ENCODE measurements at places on chromosomes 1 and 21.

GRCh38 chr1:159707472-159708260 lies 6.7 kb downstream of the CRP start:
- DNase-seq = no peak

DNA sequence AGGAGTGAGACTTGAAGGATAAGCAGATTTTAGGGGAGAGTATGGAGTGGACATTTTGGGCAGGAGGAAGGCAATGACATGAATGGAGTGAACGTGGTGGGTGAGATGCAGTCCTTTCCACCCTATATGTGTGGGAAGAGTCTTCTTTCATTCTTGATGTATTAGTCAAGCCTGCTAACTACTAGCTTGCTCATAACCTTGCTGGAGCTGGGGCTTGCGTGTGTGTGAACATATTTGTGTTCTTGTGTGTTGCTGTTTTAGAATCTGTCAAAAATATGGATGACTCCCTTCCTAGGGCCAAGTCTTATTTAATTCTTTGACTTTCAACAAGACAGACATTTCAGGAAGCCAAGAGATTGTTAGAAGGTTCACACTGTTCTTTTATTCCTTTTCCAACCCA lies 132.7 kb downstream of the UCK2 start:
- DNase-seq = no peak

DNA sequence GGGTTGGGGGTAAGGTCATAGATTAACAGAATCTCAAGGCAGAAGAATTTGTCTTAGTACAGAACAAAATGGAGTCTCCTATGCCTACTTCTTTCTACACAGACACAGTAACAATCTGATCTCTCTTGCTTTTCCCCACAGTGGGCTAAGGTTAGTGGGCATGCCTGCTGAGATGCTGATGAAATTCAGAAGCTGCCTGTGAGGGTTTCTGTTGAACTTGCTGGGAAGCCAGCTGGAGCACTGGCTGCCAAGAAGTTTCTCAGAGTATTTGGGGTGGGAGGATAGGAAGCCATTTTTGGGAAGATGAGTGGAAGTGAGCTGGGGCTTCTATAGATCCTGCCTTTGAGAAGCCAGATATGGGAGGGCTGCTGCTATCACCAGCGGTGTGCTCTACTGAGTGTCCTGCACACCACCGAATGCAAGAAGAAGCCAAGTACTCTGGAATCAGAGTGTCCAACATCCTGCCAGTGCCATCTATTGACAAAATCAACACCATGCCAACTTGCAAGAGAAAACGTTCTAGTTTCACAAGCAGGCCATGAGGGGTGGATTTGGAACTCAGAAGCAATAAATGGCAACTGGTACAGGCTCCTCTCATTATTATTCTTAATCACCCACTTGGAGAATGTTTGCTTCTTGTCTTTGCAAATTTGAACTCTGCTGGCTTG lies 102.7 kb downstream of the PTPRU start:
- DNase-seq = no peak

- DNase-seq = no peak
These were observed 519.2 kb upstream of the ZP4 start for GRCh38 chr1:238409932-238410331.

- DNase-seq = no peak
These were observed 101.3 kb upstream of the ZBTB40 start for GRCh38 chr1:22350171-22350923.

GRCh38 chr1:219963432-219963831 lies 35.1 kb upstream of the SLC30A10 start:
- DNase-seq = no peak

- no peak for DNase-seq
These were observed 47.2 kb downstream of the ARHGEF11 start for GRCh38 chr1:156998301-156998700.

DNA sequence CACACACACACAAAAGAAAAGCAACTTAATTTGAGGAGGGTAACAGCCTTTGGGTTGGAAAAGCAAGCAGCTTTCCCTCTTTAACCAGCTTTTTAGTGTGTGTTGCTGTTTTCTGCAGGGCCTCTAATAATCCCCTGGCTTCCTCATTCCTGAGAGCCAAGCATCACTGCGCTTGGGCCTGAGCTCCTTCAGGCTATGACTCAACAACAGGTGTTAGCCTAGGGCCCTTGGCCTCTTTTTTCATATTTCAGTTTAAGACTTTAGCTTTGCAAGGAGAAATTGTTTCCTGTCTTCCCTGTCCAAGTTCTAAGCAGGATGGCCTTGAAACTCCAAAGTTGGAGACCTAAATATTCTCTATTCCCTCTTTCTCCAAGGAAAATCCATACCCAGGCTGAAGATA lies 26.2 kb upstream of the SNX27 start:
- DNase-seq = no peak

DNA sequence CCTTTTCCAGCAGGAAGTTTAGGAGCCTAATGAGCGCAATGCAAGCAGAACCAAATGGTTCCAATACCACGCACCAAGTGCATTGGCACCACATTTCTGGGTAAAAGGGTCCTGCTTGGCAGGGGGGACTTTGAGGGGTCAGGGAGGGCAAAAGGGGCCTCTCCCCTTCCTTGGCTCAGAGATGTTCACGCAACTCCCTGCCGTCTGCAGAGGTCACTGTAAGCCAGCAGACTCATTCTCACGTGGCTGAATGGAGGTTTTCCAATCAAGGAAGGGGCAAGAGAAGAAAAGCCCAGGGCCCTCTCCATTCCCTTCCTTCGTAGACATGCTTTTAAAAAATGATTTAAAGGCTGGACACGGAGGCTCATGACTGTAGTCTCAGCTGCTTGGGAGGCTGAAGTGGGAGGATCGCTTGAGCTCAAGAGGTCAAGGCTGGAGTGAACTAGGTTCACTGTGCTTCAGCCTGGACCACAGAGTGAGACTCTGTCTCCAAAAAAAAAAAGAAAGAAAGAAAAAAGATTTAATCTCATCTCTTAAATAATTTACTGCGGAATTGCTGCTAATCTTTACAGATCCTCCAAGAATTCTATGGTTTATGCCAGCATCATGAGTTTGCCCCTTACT lies 80.3 kb downstream of the RUNX3 start:
- no peak for DNase-seq

DNA sequence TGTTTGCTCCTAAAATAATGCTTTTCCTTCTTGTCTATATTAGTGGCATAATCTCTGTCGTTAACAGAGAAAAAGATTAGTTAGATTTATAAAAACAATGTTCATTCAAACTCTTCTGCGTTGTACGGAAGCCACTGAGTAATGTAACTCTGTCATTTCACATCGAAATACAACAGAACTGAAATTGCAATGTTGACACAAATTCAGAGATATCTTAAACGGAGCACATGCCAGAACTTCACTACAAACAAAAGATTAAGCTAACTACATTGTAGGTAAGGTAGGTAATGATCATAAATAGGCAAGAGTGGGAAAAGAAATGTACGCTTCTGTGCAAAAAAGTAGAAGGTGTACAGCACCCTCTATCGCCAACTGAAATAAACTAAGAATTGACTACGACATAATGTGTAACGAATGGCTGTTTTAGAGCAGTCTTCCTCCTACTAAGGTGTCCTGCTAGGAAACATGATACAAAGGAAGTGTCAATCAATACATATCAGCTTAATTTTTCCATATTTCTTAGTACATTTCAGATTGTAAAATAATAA lies 56.6 kb downstream of the PCNX2 start:
- no peak for DNase-seq

DNA sequence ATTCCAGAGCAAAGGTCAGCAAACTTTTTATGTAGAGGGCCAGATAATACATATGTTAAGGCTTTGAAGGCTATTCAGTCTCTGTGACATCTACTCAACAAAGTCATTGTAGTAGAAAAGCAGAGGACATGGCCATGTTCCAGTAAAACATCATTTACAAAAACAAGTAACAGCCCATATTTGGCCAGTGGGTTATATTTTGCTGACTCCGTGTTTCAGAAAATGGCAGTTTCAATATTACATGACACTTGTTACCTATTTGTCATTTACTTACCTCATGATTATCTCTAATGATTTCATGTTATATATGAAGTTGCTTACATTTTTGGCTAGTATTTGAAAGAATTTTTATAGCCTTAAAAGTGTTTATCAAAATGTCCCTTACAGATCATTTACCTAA lies 117.4 kb upstream of the B3GALT2 start:
- DNase-seq = no peak

- DNase-seq = no peak
These were observed 48.3 kb downstream of the HUNK start for GRCh38 chr21:31921079-31921478.

GRCh38 chr1:22555371-22555656 lies 8.0 kb upstream of the EPHA8 start:
- DNase-seq = no peak

- no peak for DNase-seq
These were observed 20.2 kb upstream of the TCEA3 start for GRCh38 chr1:23444596-23445390.

GRCh38 chr1:235253219-235253962 lies 74.6 kb downstream of the ARID4B start:
- DNase-seq = no peak

DNA sequence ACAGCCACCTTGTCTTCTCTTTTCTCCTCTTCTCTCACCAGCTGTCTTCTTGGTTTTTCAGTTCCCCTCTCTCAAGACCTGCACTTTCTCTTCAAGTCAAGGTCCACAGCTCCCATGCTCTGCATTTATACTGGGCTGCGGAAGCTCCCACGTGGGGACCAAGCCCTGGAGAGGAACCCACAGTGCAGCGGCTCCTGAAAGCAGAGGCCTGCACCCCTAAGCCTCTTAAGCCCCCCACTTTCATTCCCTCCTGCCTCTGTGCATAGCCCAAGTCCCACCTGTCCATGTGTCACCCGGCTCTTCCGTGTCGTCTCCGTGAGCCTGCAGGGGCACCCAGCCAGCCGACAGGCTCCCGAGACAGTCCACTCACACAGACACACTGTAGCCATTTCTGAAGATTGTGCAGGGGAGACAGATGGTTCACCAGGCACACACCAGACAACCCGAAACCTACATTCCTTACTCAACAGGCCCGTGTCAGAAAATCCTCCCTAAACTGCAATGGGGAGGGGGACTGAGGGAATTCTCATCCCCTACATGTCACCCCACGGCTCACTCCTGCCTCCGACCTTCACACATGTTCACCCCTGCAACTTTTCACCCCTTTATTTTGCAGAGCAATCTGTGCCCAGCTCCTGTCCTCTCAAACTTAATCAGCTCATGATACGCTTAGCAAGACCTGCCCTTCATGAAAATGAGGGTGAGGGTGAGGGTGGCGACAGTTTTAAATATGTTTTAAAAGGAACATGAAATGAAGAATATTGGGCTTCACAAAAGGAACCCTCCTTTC lies 6.3 kb downstream of the MX2 start:
- DNase-seq = no peak

DNA sequence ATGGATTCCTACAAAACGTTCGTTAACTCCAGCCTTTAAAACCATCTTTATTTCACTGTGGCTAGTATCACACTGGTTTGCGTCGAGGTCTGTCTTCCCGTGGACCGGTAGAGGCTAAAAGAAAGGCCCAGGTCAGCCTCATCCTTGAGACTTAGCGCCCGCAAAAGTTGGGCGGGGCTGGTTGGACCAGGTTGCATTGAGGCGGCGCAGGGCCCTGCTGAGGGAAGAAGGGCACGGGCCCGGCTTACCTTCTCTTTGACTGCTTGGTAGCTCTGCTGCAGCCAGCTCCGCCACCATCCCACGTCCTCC lies 455 bp downstream of the BSDC1 start:
- no peak for DNase-seq

- no peak for DNase-seq
These were observed 23.7 kb downstream of the PHLDA3 start for GRCh38 chr1:201445310-201445709.

DNA sequence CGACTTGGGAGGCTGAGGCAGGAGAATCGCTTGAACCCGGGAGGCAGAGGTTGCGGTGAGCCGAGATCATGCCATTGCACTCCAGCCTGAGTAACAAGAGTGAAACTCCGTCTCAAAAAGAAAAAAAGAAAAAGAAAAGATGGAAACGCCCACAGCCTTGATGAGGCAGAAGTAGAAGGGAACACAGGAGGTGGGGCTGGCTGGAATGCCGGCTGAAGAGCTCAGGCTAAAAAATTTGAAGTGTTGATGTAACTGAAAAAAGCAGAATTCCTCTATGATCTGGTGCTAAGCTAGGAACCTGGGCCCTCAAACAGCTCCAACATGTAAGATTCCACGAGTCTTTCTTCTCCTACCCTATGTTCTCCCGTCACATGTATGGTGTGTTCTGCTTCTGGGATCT lies 53.6 kb downstream of the SLC66A1 start:
- DNase-seq = no peak

GRCh38 chr1:31717341-31717740 lies 13.5 kb upstream of the COL16A1 start:
- DNase-seq = no peak

- no peak for DNase-seq
These were observed 11.5 kb downstream of the TNFSF4 start for GRCh38 chr1:173195596-173196088.

DNA sequence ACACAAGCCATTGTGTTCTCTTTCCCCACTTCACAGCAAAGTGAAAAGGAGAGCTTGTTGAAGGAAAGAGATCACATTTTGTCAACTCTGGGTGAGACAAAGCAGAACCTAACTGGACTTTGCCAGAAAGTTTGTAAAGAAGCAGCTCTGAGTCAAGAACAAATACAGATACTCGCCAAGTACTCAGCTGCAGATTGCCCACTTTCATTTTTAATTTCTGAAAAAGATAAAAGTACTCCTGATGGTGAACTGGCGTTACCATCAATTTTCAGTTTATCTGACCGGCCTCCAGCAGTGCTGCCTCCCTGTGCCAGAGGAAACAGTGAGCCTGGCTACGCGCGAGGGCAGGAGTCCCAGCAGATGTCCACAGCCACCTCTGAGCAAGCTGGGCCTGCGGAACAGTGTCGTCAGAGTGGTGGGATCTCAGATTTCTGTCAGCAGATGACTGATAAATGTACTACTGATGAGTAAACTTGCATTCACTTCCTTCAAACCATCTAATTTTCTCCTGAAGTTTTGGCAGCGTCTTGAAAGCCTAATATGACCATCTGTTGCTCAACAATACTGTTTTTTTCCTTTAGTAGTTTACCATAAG lies 43.7 kb downstream of the BACH1 start:
- DNase-seq = no peak

DNA sequence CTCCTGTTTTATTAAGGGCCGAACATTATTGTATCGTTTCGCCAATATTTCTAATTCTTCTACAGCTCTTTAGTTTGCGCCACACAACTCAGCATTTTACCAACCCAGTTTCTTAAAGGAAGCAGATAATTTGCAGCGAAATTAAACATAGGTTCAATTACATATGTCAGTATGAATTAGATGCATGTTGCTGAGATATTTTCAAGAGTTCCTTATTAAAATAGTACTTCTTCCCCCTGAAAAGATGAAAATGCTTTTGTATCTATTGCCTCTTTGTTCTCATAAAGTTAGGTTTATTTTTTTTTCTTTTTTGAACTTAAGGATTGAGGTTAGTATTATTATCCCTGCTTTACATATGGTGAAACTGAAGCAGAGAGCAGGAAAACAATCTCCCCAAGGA lies 183.5 kb upstream of the C1orf105 start:
- DNase-seq = no peak

DNA sequence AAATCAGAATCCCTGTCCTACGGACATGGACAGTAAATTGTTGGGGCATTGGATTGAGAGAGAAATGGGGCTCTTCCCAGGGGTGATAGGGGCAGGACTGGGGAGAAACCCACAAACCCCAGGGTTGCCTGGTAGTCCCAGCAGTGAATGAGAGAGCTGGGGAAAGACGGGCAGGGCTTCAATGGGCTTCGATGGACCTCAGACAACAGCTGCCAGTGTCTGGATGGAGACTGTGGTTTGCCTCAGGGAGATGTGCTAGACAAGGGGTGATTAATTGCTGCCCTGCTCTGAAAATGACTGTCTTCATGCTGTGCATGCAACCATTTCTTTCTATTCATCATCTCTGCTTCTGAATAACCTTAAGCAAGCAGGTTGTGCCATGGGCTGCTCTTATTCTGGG lies 7.4 kb downstream of the GPR25 start:
- DNase-seq = no peak
